ENCODE measurements at places on chromosomes 1 and 21.

DNA sequence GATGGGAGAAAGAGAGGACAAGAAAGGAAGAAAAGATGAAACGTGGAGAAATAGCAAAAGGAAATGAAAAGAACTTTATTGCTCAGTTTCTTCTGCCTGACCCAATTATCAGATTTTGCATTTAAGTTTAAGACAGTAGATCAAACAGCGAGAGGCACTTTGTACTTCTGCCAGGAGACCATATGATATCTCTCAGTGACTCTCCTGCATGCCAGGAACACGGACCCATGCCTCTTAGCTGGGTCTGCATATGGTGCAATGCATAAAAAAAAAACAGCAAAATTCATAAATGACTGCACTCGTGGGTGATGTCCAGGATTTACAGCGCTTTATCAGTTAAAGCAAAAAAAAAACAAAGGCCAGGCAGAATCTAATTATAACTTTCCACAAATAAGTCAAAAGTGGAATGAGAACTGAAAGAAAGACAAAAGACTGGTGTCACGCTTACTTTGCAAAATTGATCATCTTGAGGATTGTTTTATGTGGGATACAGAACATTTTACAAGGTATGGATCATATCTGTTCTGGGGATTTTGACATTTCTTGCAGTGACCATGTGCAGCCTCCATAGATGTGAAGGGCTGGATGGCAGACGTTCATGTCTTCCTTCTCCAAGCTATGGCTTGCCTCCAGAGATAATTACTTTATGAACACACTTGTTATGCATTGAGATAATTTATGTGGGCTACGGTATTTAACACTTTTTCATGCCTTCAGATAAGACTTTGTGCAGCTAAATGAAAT is 79.5 kb downstream of the RUNX1 start:
- no peaks in the 10 kb centered on the region for H3K36me3 ChIP-seq
- H3K27ac ChIP-seq = peak overlapping the region; percentile 8
- H3K27me3 ChIP-seq = no peaks in the 10 kb centered on the region
- peaks cover 16% of the 10 kb centered on the region for H3K4me1 ChIP-seq
- no peak for DNase-seq

DNA sequence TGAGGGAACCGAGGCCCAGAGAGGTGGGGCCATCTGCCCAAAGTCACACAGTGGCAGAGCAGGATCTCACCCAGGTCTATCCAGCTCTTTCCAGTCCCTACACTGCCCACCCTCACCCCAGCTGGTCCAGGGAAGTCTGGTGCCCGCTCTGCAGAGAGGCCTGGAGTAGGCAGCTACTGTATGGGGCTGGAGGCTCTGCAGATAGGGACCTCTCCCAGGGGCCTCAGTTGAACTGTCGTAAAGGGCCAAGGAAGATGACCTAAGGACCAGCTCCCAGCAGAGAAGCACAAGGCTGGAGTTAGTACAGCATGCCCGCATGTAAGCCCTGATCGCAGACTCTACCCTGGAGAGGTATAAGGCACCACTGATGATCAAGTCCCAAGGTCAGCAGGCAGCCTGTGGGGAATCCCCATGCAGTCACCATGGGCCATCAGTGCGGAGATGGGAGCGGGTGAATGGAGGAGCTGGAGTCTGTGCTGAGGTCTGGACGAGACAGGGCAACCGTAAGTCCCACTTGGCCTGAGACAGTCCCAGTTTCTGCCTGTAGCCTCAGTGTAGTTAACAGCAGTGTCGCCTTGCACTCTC is 320.2 kb downstream of the MATN1 start:
- no peak overlapping the region for H3K4me3 ChIP-seq
- H3K27ac ChIP-seq = no peak overlapping the region
- H3K27me3 ChIP-seq = no peaks in the 10 kb centered on the region
- no peaks in the 10 kb centered on the region for H3K36me3 ChIP-seq

DNA sequence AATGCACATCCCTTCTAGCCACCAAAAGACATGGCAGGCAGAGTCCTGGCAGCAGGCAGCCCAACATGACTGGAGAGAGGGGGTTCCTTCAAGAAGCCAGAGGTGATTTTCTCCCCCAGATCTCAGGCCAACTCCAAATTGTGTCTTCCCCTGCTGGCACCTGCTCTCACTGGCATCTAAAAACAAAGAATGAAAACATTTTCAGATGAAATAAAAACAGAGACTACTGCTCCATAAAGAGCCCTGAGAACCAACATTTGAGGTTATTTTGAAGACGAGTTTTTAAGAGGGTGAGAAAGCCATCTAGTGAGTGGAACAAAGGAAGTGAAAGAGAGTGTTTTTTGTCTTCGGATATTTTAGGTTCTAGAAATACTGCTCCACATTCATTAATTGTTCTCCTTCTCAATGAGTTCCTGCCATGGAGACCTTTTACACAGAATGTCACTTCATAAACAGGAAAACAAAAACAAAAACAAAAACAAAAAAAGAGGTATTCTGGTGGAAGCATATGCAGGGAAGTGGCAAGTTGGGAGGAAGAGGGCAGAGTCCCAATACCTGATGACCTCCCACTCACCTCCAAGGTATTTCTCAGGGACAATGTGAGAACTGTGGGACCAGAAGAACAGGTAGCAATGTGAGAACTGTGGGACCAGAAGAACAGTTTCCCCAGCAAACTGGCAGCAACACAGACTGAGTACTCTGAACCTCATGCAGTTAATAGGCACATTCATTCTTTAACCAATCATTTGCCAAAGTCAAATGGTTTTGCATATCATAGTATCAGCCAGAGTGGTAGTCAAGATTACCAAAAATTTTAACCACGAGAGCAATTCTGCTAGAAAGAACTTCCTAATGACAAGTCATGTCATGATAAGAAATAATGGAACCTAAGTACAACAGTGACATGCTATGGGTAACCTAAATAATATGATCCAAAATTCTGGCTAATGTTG is 50.0 kb downstream of the KIAA0319L start:
- peak overlapping the region; percentile 44 for H3K27ac ChIP-seq
- peaks cover 14% of the 10 kb centered on the region for H3K36me3 ChIP-seq
- peaks cover 26% of the 10 kb centered on the region for H3K4me1 ChIP-seq
- no peak for DNase-seq
- H3K4me3 ChIP-seq = no peak overlapping the region

GRCh38 chr1:236815941-236816340 is 20.8 kb downstream of the MTR start:
- no peaks in the 10 kb centered on the region for H3K27me3 ChIP-seq
- H3K4me3 ChIP-seq = no peak overlapping the region
- no peak for DNase-seq
- H3K36me3 ChIP-seq = peaks cover 96% of the 10 kb centered on the region
- H3K27ac ChIP-seq = no peak overlapping the region

- no peaks in the 10 kb centered on the region for H3K4me1 ChIP-seq
- no peak overlapping the region for H3K27ac ChIP-seq
- no peak for DNase-seq
- H3K27me3 ChIP-seq = no peaks in the 10 kb centered on the region
- no peaks in the 10 kb centered on the region for H3K36me3 ChIP-seq
- H3K4me3 ChIP-seq = no peak overlapping the region
Measured at GRCh38 chr1:62263814-62264353, 55.4 kb downstream of the KANK4 start.

DNA sequence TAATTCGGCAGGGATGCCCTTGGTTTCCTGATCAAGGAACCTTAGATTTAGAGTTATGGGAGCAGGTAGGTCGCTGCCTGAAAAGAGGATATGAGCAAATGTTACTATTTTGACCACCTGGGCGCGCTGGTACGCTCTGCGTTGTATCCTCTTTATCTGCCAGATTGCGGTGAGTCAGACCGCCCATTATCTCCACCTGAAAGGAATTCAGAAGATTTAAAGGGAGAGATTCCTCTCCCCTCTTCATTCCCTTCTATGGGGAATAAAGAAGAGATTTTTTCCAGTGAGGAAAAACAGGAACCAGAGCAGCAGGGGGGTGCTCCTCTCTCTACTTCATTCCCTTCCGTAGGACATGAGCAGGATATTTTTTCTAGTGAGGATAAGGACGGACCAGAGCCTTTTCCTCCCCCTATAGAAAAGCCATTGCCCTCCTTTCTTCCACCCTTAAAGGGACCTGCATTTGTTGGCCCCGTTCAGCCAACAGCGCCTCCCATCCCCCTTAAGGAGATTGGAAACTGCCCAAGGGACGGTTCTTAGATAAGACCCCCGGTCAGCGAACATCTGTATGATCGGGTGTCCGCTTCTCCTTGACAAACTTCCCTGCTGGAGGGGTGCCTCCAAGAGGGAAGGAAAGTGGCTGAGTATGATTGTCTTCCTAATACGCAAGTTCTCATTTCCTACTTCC is 34.1 kb downstream of the CLCA1 start:
- no peak overlapping the region for H3K4me3 ChIP-seq
- H3K4me1 ChIP-seq = peaks cover 13% of the 10 kb centered on the region

DNA sequence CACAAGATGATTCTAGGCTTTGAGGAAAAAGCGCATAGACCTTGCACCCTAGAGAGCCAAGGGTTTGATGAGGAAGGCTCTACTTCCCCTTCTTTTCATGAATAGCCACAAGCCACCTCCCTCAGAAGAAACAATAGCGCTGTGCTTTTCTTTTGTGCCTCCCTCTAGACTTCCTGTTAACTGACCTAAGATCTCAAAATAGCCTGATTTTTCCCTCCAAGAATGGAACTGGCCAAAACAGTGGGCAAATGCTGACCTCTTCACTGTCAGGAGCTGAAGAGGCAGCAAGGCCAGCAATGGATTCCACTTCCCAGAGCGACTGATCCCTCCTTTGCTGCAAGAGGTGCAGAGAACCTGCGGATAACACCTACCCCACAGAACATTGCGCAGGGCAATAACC is 362.8 kb downstream of the KCNH1 start:
- H3K36me3 ChIP-seq = no peaks in the 10 kb centered on the region
- H3K27ac ChIP-seq = no peak overlapping the region
- no peaks in the 10 kb centered on the region for H3K27me3 ChIP-seq
- DNase-seq = no peak
- no peak overlapping the region for H3K4me3 ChIP-seq
- no peaks in the 10 kb centered on the region for H3K4me1 ChIP-seq

- H3K36me3 ChIP-seq = no peaks in the 10 kb centered on the region
- H3K27ac ChIP-seq = peak overlapping the region; percentile 92
- peaks cover 17% of the 10 kb centered on the region for H3K4me1 ChIP-seq
- H3K27me3 ChIP-seq = no peaks in the 10 kb centered on the region
- peak overlapping the region; percentile 76 for H3K4me3 ChIP-seq
Measured at GRCh38 chr1:25996966-25997827, 666 bp downstream of the PAFAH2 start.

GRCh38 chr1:29669158-29669871 is 433.0 kb downstream of the PTPRU start:
- no peak overlapping the region for H3K27ac ChIP-seq
- H3K4me1 ChIP-seq = no peaks in the 10 kb centered on the region
- H3K4me3 ChIP-seq = no peak overlapping the region
- no peaks in the 10 kb centered on the region for H3K36me3 ChIP-seq

DNA sequence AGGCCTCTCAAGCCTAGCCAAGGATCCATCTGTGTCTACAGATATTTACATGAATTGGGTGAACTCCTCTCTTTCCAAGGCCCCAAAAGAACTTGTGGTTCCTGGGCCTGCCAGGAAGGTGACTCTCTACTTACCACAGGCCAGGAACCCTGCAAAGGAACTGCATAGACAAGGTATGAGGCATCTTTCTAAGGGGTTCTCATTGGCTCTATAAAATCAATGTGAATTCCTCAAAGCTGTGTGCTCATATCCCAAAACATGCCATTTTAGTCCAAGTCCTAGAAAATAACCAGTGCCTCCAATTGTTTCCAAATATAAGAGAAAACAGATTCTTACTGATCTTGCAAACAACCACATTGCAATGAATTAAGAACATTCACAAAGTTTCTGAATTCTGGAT is 39.9 kb upstream of the RGL1 start:
- H3K4me3 ChIP-seq = no peak overlapping the region
- no peaks in the 10 kb centered on the region for H3K36me3 ChIP-seq
- DNase-seq = no peak
- H3K27ac ChIP-seq = no peak overlapping the region

- peaks cover 5% of the 10 kb centered on the region for H3K4me1 ChIP-seq
- no peak overlapping the region for H3K27ac ChIP-seq
- DNase-seq = no peak
- no peak overlapping the region for H3K4me3 ChIP-seq
Measured at GRCh38 chr1:21154717-21155116, 22.0 kb downstream of the EIF4G3 start.

DNA sequence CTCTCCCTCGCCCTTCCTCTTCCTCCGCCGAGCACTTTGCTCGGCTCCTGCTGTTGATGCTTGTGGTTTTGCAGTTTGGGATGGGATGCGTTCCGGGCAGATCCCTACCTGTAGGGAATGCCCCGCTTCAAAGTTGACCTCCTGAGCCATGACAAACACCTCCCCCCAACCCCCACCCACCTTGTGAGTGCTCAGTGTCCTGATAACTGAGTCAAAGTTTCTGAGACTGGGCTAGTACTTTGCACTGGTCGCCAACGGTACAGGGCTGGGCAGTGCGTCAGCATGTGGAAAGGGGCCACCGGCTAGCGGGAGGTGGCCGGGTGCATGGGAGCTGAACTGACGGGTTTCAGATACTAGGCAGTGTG is 771 bp downstream of the RABGAP1L start:
- peak; percentile 72 for DNase-seq
- H3K27ac ChIP-seq = peak overlapping the region; percentile 88
- H3K4me1 ChIP-seq = peaks cover 13% of the 10 kb centered on the region
- peak overlapping the region; percentile 98 for H3K4me3 ChIP-seq

GRCh38 chr1:208420696-208421095 is 176.5 kb upstream of the PLXNA2 start:
- DNase-seq = no peak
- no peak overlapping the region for H3K27ac ChIP-seq
- no peak overlapping the region for H3K4me3 ChIP-seq

DNA sequence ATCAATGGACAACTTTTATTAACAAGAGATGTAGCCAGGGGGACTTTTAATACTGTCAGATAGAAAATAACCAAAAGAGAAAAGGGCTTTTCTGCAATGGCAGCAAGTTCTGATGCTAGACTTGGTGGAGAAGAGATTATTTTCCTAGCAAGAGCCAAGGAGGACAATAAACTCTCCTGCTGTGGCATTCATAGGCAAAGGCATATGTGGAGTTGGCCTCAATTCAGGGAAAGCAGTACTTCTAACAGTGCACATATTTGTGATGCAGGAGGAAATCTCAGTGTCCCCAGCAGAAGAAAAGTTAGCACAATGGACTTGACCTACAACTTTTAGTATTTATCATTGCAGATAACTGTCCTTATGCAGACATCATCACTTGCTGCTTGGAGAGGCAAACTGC is 75.1 kb upstream of the GRIK1 start:
- H3K27me3 ChIP-seq = no peaks in the 10 kb centered on the region
- no peak overlapping the region for H3K4me3 ChIP-seq
- no peak overlapping the region for H3K27ac ChIP-seq

DNA sequence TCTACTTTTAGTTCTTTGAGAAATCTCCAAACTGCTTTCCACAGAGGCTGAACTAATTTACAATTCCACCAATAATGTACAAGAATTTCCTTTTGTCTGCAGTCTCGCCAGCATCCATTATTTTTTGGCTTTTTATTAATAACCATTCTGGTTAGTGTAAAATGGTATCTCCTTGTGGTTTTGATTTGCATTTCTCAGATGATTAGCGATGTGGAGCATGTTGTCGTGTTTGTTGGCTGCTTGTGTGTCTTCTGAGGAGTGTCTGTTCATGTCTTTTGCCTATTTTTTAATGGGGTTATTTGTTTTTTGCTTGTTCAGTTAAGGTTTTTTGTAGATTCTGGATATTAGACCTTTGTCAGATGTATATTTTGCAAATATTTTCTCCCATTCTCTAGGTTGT is 131.5 kb downstream of the MAST2 start:
- no peak overlapping the region for H3K27ac ChIP-seq
- no peak for DNase-seq
- H3K4me1 ChIP-seq = no peaks in the 10 kb centered on the region
- no peaks in the 10 kb centered on the region for H3K27me3 ChIP-seq

GRCh38 chr1:67213164-67213563 is 46.9 kb downstream of the IL23R start:
- H3K27me3 ChIP-seq = no peaks in the 10 kb centered on the region
- no peak overlapping the region for H3K4me3 ChIP-seq
- H3K27ac ChIP-seq = no peak overlapping the region

Data from upper lobe of right lung (tissue), 1 donor.